ENCODE measurements at places on chromosomes 4 and X.

GRCh38 chr4:174663216-174663615 is 140.9 kb upstream of the HPGD start:
- DNase-seq = no peak

DNA sequence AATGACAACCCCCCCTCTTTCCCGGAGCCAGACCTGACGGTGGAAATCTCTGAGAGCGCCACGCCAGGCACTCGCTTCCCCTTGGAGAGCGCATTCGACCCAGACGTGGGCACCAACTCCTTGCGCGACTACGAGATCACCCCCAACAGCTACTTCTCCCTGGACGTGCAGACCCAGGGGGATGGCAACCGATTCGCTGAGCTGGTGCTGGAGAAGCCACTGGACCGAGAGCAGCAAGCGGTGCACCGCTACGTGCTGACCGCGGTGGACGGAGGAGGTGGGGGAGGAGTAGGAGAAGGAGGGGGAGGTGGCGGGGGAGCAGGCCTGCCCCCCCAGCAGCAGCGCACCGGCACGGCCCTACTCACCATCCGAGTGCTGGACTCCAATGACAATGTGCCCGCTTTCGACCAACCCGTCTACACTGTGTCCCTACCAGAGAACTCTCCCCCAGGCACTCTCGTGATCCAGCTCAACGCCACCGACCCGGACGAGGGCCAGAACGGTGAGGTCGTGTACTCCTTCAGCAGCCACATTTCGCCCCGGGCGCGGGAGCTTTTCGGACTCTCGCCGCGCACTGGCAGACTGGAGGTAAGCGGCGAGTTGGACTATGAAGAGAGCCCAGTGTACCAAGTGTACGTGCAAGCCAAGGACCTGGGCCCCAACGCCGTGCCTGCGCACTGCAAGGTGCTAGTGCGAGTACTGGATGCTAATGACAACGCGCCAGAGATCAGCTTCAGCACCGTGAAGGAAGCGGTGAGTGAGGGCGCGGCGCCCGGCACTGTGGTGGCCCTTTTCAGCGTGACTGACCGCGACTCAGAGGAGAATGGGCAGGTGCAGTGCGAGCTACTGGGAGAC is 1.6 kb downstream of the PCDH10 start:
- DNase-seq = no peak

GRCh38 chr4:40587351-40587750 is 42.3 kb downstream of the RBM47 start:
- no peak for DNase-seq

DNA sequence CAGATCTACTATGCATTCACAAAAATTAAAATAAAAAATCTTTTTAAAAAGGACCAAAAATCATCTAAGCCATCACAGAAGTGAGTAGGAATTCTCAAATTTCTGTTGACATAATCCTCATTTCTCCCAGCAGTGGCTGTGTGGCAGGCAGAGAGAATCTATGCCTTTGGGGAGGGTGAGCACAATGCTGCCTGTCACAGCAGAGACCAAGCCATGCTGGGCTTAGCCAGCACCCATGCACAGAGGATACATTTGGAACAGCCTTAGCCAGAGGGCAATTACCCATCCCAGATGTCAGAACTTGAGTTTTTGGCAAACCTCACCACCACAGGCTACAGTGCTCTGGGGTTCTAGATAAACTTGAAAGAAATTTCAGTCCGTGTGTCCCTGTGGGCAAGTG is 1274.8 kb upstream of the ADGRL3 start:
- DNase-seq = no peak

GRCh38 chrX:42710452-42710851 is 67.5 kb downstream of the PPP1R2C start:
- DNase-seq = no peak

- no peak for DNase-seq
Observed at GRCh38 chr4:11312389-11312788, 116.3 kb downstream of the HS3ST1 start.

DNA sequence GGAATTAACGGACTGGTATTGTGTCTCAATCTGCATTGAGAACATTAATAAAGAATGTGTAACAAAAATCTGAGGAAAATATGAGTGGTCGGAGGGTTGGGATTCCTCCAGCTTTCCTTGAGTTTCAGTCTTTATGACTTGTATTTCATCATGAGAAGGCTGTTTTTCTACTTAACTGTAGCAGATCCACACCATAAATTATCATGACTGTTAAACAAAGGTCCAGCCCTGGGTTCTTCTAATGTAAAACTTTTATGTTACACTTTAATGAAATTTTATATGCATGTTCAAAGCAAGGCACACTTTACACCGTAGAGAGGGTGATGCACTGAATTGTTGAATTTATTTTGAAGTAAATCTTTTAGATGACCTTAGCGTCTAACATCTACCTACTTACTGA is 7.0 kb downstream of the AFF2 start:
- no peak for DNase-seq

GRCh38 chr4:163194593-163194992 is 27.9 kb upstream of the NAF1 start:
- no peak for DNase-seq

DNA sequence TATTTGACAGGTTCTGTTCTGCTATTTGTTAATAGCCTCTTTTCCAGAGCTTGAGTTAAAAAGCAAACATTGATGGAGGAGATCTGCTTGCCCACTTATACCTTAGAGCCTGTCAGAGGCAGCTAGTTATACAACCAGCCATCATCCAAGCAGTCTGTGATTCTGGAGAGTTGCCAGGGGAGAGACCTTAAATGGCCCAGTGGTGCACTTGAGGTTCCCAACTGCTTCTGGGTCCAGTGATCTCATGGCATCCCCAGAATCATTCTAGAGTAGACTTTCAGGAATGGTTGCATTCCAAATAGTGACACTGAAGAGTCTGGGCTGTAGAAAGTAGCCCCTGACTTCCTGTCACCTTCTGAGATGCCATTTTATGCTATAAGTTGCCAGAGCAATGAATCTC is 160.7 kb downstream of the FHIP1A start:
- DNase-seq = no peak

DNA sequence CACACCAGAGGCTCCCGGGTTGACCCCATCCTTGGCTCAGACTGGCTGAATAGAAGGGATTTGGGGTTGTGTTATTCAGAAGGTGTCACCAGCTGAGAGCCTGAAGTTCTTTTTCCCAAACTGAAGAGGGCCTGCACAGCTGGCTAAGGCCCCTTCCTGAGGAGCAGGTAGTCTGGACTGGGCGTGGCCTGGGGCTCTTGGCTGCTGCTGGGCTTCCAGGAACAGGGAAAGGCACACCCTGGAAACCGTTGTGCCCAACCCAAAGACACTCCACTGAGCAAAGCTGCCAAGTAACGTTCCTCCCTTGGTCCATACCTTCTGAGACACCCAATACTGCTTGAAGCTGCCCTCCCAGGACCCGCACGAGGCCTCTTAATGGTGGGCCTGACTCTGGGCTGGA is 8.3 kb upstream of the CXCR3 start:
- no peak for DNase-seq

DNA sequence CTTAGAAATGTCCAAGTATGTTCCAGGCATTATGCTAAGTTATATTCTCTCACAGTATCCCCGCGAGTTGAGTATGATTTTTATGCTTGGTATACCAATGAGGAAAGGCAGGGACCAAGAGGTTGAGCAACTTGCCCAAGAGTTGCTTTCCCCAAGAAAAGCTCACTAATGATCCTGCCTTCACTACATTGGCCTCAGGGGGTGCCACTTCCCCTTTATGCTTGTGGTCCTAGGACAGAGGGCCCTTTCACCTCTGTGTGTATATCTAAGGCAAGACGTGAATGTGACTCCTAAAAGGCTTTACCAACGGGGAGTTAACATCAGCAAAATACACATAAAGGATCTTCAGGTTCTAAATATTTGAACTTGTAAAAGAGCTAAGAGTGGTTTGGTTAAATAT is 164.4 kb upstream of the CPEB2 start:
- no peak for DNase-seq

DNA sequence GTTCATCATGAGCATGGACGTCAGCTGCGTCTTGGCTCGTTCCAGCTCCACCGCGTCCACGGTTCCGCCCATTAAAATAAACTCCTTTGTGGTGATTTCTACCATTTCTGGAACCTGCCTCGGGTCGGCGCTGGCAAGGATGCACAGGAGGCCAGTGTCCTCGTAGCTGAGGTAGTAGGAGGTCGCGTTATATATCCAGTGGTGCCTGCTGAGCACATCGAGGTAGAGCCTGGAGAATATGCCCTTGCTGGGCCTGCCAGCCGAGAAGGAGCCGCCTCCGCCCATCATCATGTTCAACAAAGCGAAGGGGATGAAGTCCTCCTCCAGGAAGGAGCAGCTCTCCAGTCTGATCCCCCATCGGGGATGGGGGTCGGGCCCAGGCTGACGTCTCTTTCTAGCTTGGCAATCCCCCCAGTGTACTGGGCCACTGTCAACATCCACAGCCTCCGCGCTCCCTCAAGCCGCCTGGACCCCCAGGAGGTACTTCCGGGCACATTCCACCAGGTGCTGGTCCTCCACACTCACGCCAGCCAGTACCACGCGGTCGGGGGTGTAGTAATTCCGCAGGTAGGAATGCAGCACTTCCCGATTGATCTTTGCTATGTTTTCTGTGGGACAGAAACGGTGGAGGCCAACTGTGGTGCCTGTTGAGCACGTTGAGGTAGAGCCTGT is 120.9 kb upstream of the GRID2 start:
- DNase-seq = no peak

DNA sequence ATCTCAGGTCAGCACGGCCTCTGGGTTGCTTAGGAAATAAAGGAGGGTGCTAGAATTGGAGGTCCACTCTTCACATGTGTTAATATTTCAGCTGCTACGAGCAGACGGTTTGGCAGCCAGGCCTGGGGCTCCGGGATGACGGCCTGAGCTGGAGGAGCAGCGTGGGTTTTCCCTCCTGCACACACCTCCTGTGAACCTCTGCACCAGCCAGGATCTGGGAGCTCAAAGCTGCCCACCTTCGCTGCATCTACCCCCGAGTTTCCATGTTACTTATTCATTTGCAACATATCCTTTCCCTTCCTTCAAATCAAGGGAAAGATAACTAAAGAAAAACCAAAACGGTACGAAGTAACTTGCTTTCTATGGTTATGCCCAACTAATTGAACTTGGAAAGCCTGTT is 13.6 kb downstream of the STOX2 start:
- no peak for DNase-seq

DNA sequence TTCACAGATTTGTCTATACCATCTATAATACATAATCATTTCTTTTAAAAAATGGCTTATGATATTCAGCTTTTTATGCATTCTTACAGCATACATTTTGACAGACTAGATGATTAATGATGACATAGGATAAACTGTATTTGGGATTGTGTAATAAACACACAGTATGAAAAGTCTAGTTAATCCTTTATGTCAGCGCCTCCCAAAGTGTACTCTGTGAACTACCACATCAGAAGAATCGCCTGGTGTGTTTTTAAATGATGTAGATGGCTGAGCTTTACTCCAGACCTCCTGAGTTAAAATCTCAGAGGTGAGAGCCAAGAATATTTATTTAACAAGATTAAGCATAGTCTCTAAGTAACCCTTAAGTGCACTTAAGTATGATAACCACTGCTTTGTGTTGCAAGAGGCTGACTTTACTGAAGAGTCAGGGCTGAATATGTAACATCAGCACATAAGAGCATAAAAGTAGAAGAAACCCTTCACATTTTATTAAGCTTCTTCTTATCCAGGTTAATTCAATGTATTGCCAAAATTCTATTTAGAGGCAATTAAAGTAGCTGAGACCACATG is 104.2 kb downstream of the ANK2 start:
- no peak for DNase-seq

DNA sequence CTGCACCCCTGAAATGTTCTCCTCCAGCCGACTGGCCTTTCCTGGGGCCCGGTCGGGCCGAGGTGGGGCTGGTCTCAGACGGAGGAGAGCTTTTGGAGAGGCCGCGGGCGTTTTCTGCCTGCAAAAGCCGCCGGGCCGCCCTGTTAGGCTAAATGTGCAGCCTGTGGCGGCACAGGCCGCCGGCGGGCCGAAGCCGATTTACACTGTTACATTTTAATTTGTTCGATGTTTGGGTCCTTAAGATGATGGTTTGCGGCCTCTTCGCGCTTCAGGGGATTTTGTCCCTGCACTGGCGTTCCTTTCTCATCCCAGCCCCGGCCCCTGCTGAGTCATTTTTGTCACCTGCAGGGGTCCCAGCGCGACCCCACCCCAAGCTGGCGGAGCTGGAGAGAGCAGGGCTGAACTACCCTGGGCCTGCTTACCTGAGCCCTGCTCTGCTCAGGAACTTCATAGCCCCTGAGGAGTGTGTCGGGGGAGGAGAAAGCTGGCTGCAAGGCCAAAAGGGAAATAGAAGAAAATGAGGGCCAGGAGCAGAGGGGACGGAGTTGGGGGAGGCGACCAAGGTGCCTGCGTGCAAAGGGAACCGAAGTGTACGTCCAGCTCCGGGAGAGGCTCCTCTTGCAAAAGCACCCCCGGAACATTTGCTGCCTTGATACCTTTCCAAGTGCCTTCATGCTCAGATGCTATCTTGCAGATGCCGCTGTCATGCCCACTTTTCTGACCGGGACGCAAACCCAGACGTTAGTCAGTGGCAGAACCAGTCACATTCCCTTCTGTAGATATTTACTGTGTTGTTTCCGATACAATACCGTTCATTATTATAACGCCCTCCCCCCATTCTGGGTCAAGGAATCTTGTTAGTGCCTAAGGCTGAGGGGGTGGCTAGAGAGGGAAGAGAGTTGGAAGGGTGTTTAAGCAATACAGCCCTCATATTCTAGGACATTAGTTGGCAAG is 977 bp upstream of the RBBP7 start:
- no peak for DNase-seq

GRCh38 chrX:11672213-11672612 is 6.5 kb upstream of the ARHGAP6 start:
- DNase-seq = no peak
